LNCaP clone FGC (cell line): ENCODE measurements at places on chromosomes 4 and X.

- DNase-seq: no peak
Observed at GRCh38 chr4:86544310-86544966, 49.7 kb upstream of the PTPN13 start.

GRCh38 chr4:187283201-187283955 is 559.7 kb upstream of the FAT1 start:
- no peak for DNase-seq

DNA sequence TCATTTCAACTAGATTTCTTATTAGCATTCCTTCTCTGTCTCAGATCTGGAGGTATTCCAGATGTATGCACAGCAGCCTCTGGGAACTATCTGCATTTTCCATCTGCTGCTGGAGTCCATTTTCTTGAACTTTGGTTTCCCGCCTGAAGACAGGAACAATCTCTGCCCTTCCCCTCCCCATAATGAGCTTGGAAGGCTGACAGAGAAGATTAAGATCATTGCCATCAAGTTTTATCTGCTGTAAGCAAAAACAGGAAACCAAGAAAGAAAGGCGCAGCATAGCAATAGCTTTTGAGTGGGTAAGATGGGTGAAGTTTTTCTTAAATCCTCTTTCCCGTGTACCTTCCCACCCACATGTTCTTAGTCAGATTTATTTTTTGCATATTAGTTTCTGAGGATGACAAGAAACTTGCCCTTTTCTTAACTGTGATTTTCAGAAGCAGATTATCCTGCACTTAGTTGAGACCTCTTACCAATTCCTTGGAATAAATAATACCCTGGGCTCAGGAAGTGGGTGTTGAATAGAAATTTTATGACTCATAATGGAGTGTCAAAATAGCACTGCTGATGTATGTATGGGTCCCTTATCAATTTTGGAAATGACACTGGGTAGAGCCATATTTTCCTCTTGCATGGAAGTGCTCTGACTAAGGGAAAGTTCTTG is 78.3 kb downstream of the CT47B1 start:
- no peak for DNase-seq

- no peak for DNase-seq
Observed at GRCh38 chr4:81667539-81667938, 195.8 kb upstream of the RASGEF1B start.

GRCh38 chr4:4758681-4759080 is 100.8 kb upstream of the MSX1 start:
- no peak for DNase-seq

GRCh38 chr4:15868111-15868510 is 70.4 kb downstream of the FGFBP1 start:
- DNase-seq: no peak

DNA sequence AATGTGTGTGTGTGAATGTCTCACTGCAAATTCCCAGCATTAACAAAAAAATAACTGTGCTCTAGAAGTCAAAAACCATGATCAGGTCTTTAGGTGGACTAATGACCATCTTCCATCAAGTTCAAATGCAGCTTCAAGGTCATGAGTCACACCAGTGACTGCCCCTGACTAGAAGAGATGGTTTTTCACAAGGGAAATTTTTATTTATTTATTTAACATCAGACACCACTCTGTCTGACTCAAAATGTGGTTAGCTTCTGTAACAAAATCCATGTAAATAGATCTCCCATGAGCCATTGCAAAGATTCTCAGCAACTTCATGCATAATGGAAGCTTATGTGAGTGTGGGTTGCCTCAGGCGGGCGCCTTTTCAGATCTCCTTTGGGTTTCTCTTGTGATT is 219.2 kb downstream of the KIT start:
- DNase-seq: no peak

DNA sequence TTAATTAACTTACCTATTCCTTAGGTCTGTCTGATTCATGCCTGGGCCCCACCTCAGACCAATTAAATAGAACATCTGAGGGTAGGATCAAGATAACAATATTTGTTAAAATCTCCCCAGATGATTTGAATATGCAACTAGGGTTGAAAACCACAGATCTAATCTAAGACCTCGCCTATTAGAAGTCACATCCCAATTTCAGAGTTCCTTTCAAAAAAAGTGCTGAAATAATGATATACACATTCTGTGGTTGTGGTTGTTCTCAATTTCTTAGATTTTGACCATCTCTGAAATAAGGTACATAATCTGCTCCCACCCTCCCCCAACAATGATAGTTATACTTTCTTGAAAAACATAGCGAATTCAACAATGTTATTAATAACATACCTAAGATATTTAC is 27.7 kb downstream of the NIPAL1 start:
- no peak for DNase-seq

GRCh38 chr4:13313856-13314255 is 170.3 kb downstream of the RAB28 start:
- DNase-seq: no peak

GRCh38 chr4:38075370-38076152 is 115.4 kb downstream of the PTTG2 start:
- DNase-seq: no peak

- DNase-seq: no peak
Observed at GRCh38 chr4:130172156-130172555, 1076.2 kb downstream of the C4orf33 start.

GRCh38 chr4:143188136-143189088 is 3.7 kb downstream of the USP38 start:
- no peak for DNase-seq

- DNase-seq: no peak
Observed at GRCh38 chr4:136861091-136861490, 671.2 kb downstream of the PCDH18 start.

DNA sequence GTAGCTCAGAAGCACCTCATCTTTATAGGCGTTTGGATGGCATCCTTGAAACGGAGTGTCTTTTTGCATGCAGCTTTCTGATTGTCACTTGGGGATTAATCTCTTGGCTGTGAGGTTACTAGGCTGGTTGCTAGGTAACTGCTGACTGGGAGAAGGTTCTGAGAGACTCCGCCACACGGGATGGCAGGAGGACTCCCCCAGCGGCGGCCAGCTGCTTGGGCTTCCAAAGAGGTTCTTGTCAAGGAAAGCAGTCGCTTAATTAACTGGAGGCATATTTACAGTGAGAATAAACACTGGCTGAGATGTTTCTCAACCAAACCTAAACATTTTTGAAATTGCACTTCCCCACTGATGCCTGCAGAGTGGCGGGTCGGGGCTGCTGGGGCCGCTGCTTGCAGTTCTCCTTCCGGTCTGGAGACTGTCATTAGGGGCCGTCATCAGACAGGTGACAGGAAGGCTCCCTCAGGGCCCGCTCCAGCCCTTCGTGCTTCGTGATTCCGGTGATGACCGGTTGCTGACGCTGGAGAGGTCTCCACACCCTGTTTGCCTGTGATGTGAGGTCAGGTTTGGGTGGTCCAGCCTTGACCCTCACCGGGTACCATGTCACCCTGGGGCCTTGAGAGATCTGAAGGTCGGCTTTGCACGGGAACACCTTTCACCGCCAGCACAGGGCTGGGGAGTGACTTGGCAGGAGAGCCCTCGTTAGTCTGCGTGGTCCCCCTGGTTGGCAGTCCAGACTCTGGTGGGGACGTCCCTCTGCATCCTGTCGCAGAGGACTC is 9.1 kb downstream of the NSG1 start:
- no peak for DNase-seq

DNA sequence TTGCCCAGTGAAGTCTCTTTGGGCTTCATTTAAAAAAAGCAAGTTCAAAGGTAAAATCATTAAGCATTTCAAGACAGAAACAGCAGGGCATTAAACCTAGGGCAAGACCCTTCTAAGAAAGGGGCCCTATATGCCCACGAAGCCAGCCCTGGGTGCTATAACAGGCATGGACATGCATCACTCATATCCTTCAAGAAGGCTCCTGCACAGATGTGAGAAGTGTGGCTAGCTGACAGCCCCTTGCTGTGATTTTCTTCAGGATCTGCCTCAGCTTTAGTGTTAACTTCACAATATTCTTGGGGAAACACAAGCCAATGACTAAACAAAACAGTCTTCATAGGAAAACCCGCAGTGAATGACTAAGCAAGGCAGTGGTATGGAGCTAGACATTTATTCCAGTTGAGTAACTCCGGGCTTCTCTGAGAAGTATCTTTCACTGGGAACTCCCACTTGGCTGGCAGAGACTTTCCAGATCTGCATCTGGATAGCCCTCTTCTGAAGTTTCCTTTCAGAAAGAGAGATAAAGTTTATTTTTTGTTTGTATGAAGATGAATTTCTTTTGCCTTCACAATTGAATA is 11.9 kb upstream of the MAOA start:
- DNase-seq: no peak

GRCh38 chrX:38124000-38124399 is 96.7 kb downstream of the SRPX start:
- no peak for DNase-seq

- no peak for DNase-seq
Observed at GRCh38 chrX:153477364-153477857, 7.0 kb upstream of the HAUS7 start.

DNA sequence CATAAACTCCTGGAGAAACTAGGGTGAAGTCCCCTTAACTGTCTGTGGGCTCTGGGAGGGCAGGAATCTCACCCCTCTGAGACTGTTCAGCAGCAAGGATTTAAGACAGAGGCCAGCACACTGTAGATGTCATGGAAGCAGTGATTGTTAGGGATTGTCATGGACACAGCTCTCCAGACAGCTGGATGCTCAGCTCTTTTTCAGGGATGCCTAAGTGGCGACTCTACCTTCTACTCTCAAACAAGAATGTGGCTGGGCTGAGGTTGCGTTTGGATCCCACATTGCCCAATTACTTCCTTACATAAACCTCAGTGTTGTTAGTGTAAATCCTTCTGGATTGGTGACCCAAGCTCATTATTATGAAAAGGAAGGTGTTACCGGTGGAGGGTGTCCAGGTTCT is 291.9 kb upstream of the VCX3A start:
- no peak for DNase-seq

GRCh38 chr4:187415231-187415630 is 580.3 kb upstream of the ZFP42 start:
- DNase-seq: no peak

DNA sequence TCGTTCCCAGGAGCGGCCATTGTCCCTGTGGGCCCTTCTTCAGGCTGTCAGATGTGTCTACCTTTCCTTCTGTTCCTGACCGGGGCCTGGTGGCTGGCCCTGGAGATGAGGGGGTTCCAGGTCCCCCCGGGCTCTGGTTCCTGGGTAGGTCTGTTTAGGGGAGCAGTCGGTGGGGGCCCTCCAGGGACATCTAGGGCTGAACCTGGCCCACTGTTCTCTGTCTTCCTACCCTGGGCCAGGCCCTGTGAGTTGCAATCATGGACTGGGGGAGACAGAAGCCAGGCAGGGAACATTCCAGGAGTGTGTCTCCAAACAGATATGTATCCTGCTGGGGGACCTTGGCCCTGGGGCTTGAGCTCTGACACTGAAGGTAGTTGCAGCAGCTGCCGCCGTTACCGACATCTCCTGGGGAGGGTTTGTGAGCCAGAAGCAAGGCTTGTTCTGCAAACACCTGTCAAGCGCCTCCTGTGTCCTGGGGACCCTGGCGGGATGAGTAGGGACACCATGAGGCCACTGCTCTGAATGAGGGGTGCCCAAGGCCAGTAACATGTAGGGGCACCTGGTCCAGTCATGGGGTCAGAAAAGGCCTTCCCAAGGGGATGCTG is 49.5 kb upstream of the ADRA2C start:
- DNase-seq: no peak

GRCh38 chr4:2320152-2320551 is 58.2 kb upstream of the MXD4 start:
- no peak for DNase-seq

- DNase-seq: no peak
Observed at GRCh38 chr4:137474711-137475301, 57.5 kb downstream of the PCDH18 start.

- no peak for DNase-seq
Observed at GRCh38 chrX:107610667-107611066, 17.6 kb upstream of the PRPS1 start.

DNA sequence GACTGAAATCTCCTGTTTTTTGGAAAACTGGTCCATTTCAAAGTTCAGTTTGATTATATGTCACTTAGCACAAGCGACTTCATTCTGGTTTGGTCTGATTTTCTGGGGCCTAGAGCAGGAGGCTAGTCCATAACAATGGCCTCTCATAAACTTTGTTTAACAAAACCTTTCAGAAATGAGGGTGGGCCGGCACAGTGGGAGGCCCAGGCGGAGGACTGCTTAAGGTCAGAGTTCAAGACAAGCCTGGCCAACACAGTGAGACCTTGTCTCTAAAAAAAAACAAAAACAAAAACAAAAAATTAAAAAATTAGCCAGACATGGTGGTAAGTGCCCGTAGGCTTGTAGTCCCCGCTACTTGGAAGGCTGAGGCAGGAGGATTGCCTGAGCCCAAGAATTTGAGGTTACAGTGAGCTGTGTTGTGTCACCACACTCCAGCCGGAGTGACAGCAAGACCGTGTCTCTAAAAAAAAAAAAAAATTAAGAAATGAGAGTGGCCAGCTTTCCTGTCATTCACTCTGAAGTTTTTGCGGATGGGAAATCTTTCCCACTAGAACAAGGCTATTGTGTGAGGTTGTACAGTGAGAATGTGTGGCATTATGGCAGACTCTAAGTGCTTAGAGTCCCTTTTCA is 1.2 kb upstream of the PLAC8 start:
- DNase-seq: no peak

GRCh38 chrX:136214551-136214950 is 36.6 kb downstream of the MAP7D3 start:
- DNase-seq: no peak

- no peak for DNase-seq
Observed at GRCh38 chr4:18734405-18734804, 712.9 kb upstream of the LCORL start.

GRCh38 chr4:94856030-94856429 is 98.3 kb downstream of the BMPR1B start:
- no peak for DNase-seq

DNA sequence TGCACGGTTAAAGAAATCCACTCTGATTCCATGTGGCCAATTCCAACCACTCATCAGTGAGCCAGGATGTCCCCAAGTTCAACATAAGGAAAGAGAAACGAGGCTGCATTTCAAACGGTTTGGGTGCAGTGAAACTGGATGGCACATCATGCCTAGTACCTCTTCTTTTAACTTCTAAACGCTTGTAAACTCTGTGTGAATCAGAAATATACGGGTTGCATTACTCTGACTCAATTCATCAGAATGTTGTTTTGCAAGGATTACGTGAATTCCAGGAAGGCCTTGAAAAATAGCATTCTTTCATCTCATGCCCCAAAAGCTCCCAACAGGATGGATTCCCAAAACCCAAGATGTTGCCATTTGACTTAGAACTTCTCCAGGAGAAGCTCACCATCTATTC is 270.4 kb downstream of the LDB2 start:
- DNase-seq: no peak

DNA sequence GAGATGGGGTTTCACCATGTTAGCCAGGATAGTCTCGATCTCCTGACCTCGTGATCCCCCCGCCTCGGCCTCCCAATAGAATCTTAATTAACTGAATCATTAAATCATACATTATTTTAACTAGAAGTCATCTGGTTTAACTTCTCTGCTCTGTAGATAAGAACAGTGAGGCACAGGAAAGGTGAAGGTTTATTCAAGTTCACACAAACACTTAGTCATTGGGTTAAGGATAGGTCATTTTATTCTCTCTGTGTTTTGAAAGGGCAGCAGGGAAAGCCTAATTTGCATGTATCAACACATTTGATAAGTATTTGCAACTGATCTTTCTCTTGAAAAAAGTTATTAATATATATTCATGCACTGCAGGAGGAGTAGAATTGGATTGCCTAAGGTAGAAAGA is 1.1 kb upstream of the ETNPPL start:
- DNase-seq: no peak
